ENCODE measurements at places on chromosomes 3 and 15. TPM values are rescaled to one million over a fixed set of nuclear protein-coding genes. Genes with fewer than 3 reads are reported as not detected.

- H3K36me3 ChIP-seq = no peaks in the 10 kb centered on the region
- H3K4me1 ChIP-seq = no peaks in the 10 kb centered on the region
- peak overlapping the region; percentile 65 for H3K27ac ChIP-seq
- DNase-seq = no peak
- H3K27me3 ChIP-seq = no peaks in the 10 kb centered on the region
Observed at GRCh38 chr15:47299846-47300434, 417.4 kb upstream of the SEMA6D start.

GRCh38 chr15:73680549-73680948 is 3.6 kb upstream of the CD276 start:
- H3K27ac ChIP-seq = no peak overlapping the region
- no peaks in the 10 kb centered on the region for H3K36me3 ChIP-seq
- no peaks in the 10 kb centered on the region for H3K4me1 ChIP-seq
- H3K4me3 ChIP-seq = no peak overlapping the region
- H3K27me3 ChIP-seq = no peaks in the 10 kb centered on the region

DNA sequence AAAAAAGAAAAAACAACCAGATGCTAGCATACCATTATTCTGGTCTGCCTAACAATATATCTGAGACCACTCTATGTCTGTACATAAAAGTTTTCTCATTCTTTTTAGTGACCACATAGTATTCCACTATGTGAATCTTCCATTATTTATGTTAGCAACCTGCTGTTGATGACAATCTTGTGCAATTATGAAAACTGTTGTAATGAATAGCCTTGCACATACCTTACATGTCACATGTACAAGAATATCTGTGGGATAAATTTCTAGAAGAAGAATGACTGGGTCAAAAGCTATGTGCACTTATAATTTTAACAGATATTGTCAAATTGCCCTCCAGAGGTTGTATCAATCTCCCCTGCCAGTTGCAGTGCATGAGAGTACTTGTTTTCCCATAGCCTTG is 62.5 kb downstream of the ARHGAP31 start:
- no peaks in the 10 kb centered on the region for H3K4me1 ChIP-seq
- H3K4me3 ChIP-seq = no peak overlapping the region
- H3K27me3 ChIP-seq = no peaks in the 10 kb centered on the region
- no peak for DNase-seq

DNA sequence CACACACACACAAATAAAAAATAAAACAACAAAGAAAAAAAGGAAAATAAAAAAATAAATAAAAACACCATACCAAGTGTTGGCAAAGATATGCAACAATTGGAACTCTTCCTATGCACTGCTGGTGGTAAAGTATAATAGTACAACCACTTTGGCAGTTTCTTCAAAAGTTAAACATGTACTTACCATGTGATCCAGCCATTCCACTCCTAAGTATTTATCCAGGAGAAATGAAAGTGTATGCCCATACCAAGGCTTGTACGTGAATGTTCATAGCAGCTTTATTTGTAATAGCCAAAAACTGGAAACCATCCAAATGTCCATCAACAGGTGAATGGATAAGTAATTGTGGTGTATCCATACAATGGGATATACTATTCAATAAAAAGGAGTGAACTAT is 17.0 kb downstream of the WDR93 start:
- H3K4me3 ChIP-seq = no peak overlapping the region
- H3K27me3 ChIP-seq = no peaks in the 10 kb centered on the region
- no peaks in the 10 kb centered on the region for H3K4me1 ChIP-seq
- no peak overlapping the region for H3K27ac ChIP-seq

DNA sequence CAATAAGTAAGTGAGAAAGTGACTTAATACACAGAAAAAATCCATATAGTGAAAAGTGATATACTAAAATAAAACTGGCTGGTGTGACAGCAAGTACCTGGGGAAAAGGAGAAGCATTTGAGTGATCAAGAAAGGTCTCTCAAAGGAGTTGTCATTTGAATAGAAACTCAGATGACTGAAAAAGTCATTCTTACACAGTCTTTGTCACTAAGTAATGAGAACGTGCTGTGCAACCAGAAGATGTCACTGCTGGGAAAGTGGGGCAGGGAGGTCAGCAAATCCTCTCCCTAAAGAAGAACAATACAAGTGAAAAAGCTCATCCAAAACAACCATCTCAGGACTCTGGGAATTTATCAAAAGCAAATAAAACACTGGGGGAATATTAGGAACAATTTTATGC is 317.5 kb upstream of the TRIM42 start:
- no peaks in the 10 kb centered on the region for H3K36me3 ChIP-seq
- H3K4me1 ChIP-seq = no peaks in the 10 kb centered on the region
- no peaks in the 10 kb centered on the region for H3K27me3 ChIP-seq
- no peak overlapping the region for H3K4me3 ChIP-seq
- H3K27ac ChIP-seq = no peak overlapping the region

DNA sequence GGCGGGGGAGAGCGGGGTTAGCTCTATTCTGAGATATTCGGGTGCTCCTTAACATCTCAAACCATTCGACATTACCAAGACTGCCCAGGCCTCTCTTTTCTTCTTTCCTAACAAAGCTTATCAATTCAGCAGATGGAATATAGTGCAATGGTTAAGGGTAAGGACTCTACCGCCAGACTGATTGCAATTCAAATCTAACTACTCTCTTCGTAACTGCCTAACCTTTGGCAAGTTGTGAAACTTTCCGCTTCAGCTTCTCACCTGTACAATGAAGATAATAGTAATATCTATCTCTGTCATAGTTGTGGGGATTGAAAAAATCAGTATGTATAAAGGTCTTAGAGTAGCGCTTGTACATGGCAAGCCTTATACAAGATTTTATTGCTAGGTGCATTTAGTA is 972 bp downstream of the UBA5 start:
- DNase-seq = no peak
- H3K4me3 ChIP-seq = peak overlapping the region; percentile 85
- H3K4me1 ChIP-seq = no peaks in the 10 kb centered on the region
- H3K27me3 ChIP-seq = no peaks in the 10 kb centered on the region

- no peaks in the 10 kb centered on the region for H3K36me3 ChIP-seq
- no peaks in the 10 kb centered on the region for H3K27me3 ChIP-seq
- no peaks in the 10 kb centered on the region for H3K4me1 ChIP-seq
- no peak overlapping the region for H3K27ac ChIP-seq
- H3K4me3 ChIP-seq = no peak overlapping the region
Observed at GRCh38 chr3:21436835-21437234, 314.2 kb downstream of the ZNF385D start.

DNA sequence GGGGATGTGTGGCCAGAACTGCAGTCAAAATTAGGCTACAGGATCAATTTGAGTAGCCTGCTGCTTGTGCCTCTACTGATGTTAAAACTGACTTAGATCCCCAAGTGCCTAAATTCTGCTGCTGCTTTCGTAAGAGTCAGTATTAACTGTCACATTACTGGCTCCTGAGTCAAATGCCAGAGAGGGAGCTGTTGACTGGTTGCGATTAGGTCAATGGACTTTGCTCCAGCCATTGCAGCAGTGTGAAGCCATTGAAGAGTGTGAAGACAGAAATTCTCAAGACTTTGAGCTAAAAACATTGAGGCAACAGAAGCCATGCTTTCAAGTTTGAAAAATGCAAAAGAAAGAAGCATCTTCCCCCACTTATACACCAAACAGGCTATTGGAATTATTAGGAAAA is 151.1 kb upstream of the MITF start:
- no peaks in the 10 kb centered on the region for H3K4me1 ChIP-seq
- H3K36me3 ChIP-seq = no peaks in the 10 kb centered on the region

GRCh38 chr15:69606144-69606543 is 153.5 kb downstream of the RPLP1 start:
- DNase-seq = no peak
- no peaks in the 10 kb centered on the region for H3K27me3 ChIP-seq
- no peak overlapping the region for H3K27ac ChIP-seq
- H3K4me3 ChIP-seq = no peak overlapping the region
- H3K36me3 ChIP-seq = no peaks in the 10 kb centered on the region

DNA sequence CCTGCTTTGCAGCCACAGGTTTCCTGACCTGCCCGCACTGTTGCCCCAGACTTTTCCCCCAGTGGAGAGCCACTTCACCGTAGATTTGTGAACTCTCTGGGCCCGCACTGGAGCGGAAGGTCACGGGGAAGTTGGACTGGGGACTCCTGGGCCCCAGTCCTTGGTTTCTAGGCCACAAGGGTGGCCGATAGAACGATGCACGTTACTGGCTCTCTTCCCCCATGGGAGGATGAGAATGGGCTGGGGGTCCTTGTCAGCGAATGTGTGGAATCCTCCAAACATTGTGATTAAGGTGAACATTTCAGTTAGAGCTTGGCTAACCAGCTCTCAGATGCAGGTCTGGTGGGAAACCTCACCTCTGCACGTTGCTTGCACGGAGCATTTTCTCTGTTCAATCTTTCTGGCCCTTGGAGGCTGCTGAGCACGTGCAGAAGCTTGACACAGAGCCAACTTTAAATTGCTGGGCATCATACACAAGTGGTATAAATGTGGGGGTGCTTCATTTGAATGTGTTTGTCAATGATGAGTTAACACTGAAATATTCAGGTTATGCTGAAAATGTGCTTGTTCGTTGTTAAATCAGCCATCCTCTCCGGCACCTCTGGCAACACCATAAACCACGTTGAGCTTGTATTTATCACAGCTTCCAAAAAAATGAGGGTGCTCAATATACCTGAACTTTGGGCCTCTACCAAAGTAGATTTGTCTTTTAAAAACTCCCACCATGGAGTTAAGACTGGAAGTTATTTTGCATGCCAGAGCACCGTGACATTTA is 976 bp downstream of the DIS3L start:
- no peaks in the 10 kb centered on the region for H3K27me3 ChIP-seq
- H3K36me3 ChIP-seq = no peaks in the 10 kb centered on the region
- peak overlapping the region; percentile 94 for H3K27ac ChIP-seq
- peak overlapping the region; percentile 91 for H3K4me3 ChIP-seq
- DNase-seq = no peak
- no peaks in the 10 kb centered on the region for H3K4me1 ChIP-seq

DNA sequence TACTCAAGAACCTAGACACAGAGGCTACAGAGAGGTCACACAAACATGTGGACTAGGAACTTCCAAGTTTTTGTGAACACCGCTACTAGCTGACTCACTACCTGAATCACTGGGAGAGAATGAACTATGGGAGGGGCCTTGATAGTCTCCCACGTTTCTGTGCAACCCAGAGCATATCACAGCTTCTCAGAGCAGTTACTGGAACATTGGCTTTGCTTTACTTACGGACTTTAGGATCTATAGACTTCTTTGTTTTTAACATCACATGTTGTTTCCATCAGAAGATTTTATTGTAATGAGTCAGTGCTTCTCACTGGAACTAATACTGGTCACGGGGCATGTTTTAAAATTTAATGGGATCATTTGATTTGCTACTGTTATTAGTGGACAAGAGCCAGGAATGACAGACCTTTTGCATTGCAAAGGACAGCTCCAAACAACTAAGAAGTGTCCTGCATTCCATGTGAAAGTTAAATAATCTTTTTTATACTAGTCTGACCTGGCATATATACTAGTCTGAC is 35.6 kb downstream of the RTP4 start:
- H3K36me3 ChIP-seq = no peaks in the 10 kb centered on the region
- H3K4me1 ChIP-seq = no peaks in the 10 kb centered on the region
- no peak for DNase-seq
- no peaks in the 10 kb centered on the region for H3K27me3 ChIP-seq
- H3K4me3 ChIP-seq = no peak overlapping the region

DNA sequence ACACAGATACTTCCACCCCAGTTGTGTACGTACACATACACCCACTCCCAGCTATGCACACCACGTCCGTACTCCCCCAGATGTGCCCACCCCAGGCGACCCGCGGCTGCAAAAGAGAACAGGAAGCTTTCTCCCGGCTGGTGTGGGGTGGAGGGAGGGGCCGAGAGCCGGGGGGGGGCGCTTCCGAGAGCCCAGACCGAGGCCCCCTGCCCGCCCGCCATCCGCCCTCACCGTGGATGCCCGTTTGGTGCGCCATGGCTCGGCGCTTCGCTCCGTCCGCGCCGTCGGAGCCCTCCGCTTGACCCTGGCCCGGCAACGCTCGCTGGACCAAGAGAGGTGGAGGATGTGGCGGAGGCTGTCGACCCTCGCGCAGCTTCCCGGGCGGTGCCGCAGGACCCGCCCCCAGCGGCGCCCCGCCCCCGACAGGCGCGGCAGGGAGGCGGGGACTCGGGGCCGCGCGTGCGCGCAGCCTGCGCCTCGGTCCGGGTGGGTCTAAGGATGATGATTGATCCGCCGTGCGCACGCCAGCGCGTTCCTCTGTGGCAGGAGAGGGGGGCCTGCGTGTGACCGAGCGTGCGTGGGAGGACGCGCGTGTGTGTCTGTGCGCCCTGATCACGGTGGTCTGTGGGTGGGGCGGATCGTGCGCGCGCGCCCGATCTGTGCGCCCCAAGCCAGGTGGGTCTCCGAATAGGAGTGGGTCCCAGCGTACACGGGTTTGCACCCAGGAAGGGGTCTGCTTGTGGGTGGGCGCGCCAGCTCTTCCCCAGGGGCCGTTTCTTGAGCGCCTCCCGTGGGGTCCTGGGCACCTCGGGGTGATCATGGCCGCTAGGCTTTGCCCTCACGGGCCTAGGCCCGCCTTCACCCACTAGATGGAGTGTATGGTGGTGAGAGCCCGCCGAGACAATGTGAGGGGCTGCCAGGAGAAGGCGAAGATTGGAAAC is at the start of gene TWF2:
TSS of gene TWF2 (minus strand) at position 398 of the 941 bp plus-strand sequence. CDS start at position 256, 142 bp downstream.
- H3K4me3 ChIP-seq = peak within 1 kb of the TSS; percentile 96
- DNase-seq = no peak
- peak within 1 kb of the TSS; percentile 95 for H3K27ac ChIP-seq
- H3K27me3 ChIP-seq = no peaks in the 10 kb centered on the region
- peaks cover 15% of the 10 kb centered on the region for H3K4me1 ChIP-seq

- H3K36me3 ChIP-seq = no peaks in the 10 kb centered on the region
- no peaks in the 10 kb centered on the region for H3K27me3 ChIP-seq
- no peak overlapping the region for H3K4me3 ChIP-seq
- peak overlapping the region; percentile 81 for H3K27ac ChIP-seq
Observed at GRCh38 chr15:60413231-60413824, 15.5 kb upstream of the ANXA2 start.

- no peaks in the 10 kb centered on the region for H3K4me1 ChIP-seq
- H3K4me3 ChIP-seq = no peak overlapping the region
- H3K27ac ChIP-seq = no peak overlapping the region
- H3K27me3 ChIP-seq = no peaks in the 10 kb centered on the region
Observed at GRCh38 chr3:12753275-12754028, 5.6 kb downstream of the TMEM40 start.

DNA sequence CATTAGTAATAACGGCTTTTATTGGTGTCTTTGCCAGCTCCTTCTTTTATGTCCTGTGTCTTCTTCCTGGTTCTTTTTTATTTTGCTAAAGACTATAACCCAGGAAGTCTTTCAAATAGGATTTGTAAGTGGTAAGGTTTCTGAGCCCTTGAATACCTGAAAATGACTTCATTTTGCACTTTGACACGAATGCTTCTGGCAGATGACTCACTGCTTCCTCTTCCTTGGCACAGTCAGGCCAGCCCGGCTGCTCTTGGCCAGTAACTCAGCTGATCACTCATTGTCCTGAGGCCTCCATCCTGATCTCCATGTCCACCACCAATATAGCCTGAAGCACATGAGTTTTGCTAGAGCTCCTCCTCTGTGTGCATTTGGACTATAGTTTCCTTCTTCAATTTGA is 48.7 kb upstream of the NR2E3 start:
- H3K27me3 ChIP-seq = no peaks in the 10 kb centered on the region
- no peak for DNase-seq
- no peak overlapping the region for H3K4me3 ChIP-seq
- H3K36me3 ChIP-seq = peaks cover 8% of the 10 kb centered on the region
- H3K4me1 ChIP-seq = no peaks in the 10 kb centered on the region

- peak overlapping the region; percentile 45 for H3K27ac ChIP-seq
- DNase-seq = no peak
- no peak overlapping the region for H3K4me3 ChIP-seq
- H3K36me3 ChIP-seq = no peaks in the 10 kb centered on the region
- H3K4me1 ChIP-seq = no peaks in the 10 kb centered on the region
Observed at GRCh38 chr15:75036212-75036616, 12.8 kb downstream of the PPCDC start.

ATP13A4 gene
- 0.64 TPM for total RNA-seq

ACTC1 gene
- 0.15 TPM for total RNA-seq

ITGA11 gene
- total RNA-seq = 7.8 TPM

FOXB1 gene
- not detected for total RNA-seq

TMEM158 gene
- 2.0 TPM for total RNA-seq

TMCO5A gene
- not detected for total RNA-seq

P2RY14 gene
- 1.9 TPM for total RNA-seq

All from breast epithelium (tissue), 4 donors.